ENCODE measurements at places on chromosomes 6 and 20. TPM values are rescaled to one million over a fixed set of nuclear protein-coding genes. Genes with fewer than 3 reads are reported as not detected.

SLC9A8 gene
- total RNA-seq = 3.7 TPM

SLC13A3 gene
- 0.13 TPM for total RNA-seq

CTAGE9 gene
- total RNA-seq = not detected

FGD2 gene
- not detected for total RNA-seq

GGTLC1 gene
- not detected for total RNA-seq

Data from bladder microvascular endothelial cell (primary cell).